ENCODE measurements at places on chromosomes 16 and 17.

- no peak for DNase-seq
These were observed 118.9 kb upstream of the IRX3 start for GRCh38 chr16:54405478-54405877.

GRCh38 chr17:45320931-45321461 is 4.2 kb upstream of the MAP3K14 start:
- no peak for DNase-seq

GRCh38 chr16:54116124-54116655 is 170.4 kb downstream of the IRX3 start:
- no peak for DNase-seq

GRCh38 chr16:48062681-48063080 is 93.1 kb downstream of the ABCC12 start:
- DNase-seq: no peak

DNA sequence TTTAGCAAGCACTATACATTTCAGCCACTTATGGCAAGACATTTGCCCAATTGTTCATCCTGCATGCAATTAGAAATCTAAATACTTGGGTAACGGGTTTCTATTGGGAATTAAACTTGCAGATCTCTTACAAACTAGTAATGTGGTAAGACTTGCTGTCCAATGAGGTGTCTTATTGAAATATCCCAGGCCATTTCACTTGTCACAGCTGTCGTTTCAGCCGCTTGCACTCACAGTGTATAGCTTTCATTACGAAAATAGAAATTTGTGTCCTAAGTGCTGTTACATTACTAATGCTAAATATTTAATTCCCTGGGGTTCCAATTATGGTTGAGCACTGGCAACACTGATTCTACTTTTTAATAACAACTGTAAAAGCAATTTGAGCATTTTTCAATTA is 40.3 kb upstream of the IRX5 start:
- DNase-seq: no peak

- DNase-seq: no peak
These were observed 954 bp downstream of the IL32 start for GRCh38 chr16:3066440-3066748.
